ENCODE measurements at places on chromosomes 1 and 21.

DNA sequence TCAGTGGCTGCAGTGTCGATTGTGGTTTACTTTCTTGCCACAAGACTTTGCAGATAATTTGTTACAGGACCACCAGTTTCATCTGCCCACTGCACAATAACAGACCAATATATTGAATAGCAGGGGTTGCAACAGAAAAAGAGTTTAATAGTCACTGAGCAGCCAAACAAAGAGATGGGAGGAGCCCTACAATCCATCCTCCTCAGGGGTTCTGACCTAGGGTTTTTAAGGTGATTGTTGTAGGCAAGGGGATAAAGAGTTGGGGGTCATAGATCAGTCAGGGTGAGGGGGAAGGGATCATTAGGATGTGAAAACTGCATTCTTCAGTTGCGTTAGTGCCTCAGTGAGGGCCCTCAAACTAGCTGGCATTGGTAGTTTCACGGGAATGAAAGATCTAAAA lies 110.7 kb upstream of the OLFM3 start:
- H3K27ac ChIP-seq, result no peak overlapping the region
- H3K27me3 ChIP-seq, result no peaks in the 10 kb centered on the region
- H3K36me3 ChIP-seq, result no peaks in the 10 kb centered on the region
- no peak for DNase-seq

DNA sequence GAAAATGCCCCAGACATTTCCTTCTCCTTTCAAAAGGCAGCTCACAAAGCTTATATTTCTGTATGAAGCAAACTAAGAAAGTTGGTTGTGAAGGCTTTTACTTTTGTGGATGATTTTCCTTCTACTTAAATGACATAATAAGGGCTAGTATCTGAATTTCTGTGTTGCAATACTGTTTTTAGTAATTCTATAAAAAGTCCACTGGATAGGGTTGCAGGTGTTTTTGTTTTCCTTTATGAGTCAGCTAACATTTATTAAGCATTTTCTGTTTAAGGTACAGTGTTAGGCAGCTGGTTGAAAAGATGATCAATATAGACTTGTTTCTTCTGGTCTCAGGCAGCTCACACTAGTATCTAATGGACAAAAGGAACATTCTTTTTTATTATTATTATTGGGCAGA lies 722.2 kb downstream of the RWDD3 start:
- H3K4me1 ChIP-seq, result no peaks in the 10 kb centered on the region
- no peak overlapping the region for H3K4me3 ChIP-seq
- no peaks in the 10 kb centered on the region for H3K27me3 ChIP-seq
- H3K36me3 ChIP-seq, result no peaks in the 10 kb centered on the region
- no peak for DNase-seq

DNA sequence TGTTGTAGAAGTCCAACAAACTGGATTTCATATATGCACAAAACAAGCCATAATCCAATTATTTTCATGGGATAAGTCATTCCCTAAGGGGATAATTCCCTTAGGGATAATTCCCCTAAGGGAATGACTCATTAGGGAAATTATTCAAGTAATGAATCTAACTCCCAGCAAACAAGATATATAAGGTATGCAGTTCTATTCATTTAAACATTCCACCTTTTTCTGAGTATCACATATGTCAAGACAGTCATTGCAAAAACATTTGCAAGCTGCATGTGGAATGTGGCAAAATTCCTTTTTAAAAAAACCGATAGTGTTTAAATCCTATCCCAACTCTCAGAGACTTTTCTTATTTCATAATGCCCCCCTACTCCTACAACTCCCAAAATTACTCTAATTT lies 131.2 kb downstream of the AKT3 start:
- no peaks in the 10 kb centered on the region for H3K27me3 ChIP-seq
- no peak overlapping the region for H3K4me3 ChIP-seq
- no peak overlapping the region for H3K27ac ChIP-seq
- H3K4me1 ChIP-seq, result peaks cover 31% of the 10 kb centered on the region
- DNase-seq, result no peak

GRCh38 chr21:36237441-36237840 lies 80.8 kb downstream of the DOP1B start:
- no peak overlapping the region for H3K27ac ChIP-seq
- no peaks in the 10 kb centered on the region for H3K36me3 ChIP-seq
- H3K27me3 ChIP-seq, result no peaks in the 10 kb centered on the region
- DNase-seq, result no peak
- H3K4me1 ChIP-seq, result peaks cover 16% of the 10 kb centered on the region
- no peak overlapping the region for H3K4me3 ChIP-seq

DNA sequence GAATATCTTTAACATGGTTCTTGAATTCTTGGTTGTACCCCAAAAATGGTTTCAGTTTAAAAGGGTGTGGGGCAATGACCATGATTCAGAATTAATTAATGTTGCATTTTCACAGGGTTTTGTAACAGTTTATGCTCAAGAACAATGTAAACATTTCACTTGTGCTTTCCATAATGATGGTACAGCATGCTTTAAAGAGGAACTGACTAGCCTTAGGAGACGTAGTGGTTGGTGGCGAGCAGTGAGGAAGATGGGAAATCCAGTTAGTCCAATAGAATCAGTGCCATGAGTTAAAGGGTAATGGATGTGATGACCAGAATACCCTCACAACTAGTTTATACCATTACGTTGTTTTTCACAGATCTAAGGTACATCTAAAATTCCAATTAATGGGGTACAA lies 138.0 kb downstream of the HS2ST1 start:
- no peak overlapping the region for H3K27ac ChIP-seq
- DNase-seq, result no peak
- no peaks in the 10 kb centered on the region for H3K27me3 ChIP-seq
- H3K4me3 ChIP-seq, result no peak overlapping the region
- peaks cover 7% of the 10 kb centered on the region for H3K4me1 ChIP-seq

GRCh38 chr1:97451046-97451826 lies 469.6 kb downstream of the DPYD start:
- H3K27ac ChIP-seq, result no peak overlapping the region
- no peak for DNase-seq

DNA sequence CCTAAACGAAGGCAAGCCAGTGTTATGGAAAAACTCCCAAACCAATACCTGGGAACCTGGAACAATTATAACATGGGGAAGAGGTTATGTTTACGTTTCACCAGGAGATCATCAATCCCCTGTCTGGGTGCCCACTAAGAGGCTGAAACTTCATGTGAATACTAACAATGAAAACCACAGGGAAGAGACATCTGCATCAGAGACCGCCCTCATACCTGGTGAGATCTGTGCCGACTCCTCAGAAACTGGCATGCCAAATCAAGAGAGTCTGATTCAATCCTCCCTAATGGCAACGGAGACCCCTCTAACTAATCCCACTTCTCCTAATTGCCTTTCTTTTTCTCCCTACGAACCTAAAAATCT lies 163.2 kb downstream of the IER5 start:
- DNase-seq, result no peak
- H3K4me3 ChIP-seq, result no peak overlapping the region
- H3K36me3 ChIP-seq, result no peaks in the 10 kb centered on the region
- H3K27ac ChIP-seq, result no peak overlapping the region
- H3K27me3 ChIP-seq, result peaks cover 8% of the 10 kb centered on the region
- H3K4me1 ChIP-seq, result no peaks in the 10 kb centered on the region

DNA sequence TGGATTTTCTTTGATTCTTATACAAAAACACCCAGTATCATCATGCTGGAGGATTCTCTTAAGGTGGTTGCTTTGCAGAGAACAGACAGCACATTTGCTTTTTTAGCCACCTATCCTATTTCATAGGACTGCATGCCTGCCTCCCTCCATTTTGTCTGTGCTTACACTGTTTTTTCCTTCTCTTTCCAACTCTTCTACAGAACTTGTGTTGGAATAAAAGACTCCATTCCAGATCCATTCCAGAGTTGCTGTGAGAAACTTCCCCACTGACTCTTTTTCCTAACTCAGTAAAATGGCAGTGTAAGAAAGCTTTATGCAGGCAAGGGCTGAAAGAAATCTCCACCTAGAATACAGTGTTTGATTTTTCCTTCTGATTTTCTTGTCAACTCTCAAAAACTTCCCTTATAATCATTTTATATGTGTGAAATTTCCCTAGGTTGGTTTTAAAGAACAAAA lies 5.2 kb upstream of the ARID1A start:
- no peaks in the 10 kb centered on the region for H3K36me3 ChIP-seq
- no peak overlapping the region for H3K4me3 ChIP-seq
- H3K4me1 ChIP-seq, result peaks cover 21% of the 10 kb centered on the region
- no peak for DNase-seq
- H3K27ac ChIP-seq, result no peak overlapping the region

DNA sequence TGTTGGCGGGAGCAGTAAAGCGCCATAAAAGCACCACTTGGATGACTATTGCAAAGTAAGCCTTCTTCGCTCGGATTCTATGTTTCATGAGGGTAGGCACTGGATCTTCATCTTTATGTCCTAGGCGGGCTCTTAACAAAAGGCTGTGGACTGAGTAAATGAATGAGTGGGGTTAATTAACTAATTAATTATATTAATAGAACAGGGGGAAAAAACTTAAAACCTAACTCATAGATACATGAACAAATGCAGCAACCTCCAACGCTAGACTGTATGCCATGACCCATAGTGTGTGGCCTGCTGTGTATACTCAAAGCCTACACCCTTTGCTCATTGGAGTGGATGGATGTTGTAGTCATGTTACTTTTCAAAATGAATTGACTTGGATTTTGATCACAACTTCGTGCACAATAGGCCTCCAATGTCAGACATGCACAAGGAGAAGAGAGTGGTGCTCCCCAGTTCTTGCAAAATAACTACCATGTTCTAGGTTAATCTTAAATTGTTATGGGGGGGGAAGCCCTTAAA lies 417 bp upstream of the GFI1 start:
- H3K4me1 ChIP-seq, result peaks cover 21% of the 10 kb centered on the region
- no peak for DNase-seq
- peak overlapping the region; percentile 96 for H3K4me3 ChIP-seq

DNA sequence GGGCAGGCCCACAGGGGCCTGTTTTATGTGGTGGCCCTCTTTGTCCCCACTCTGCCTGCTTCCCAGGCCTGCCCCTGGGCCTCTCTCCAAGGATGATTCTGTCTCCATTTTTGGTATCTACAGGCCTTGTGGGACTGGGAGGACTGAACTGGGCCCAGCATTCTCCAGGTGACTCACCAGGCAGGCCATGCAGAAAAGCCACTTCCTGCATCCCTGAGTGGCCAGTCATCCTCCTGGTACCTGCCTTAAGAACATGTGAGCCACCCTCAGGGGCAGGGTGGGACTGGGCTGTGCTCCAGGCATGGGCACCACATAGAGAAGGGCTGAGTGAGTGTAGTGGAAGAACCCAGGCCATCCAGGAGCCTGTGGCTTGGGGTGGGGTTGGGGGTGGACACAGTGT lies 20.0 kb upstream of the BCAR3 start:
- H3K27me3 ChIP-seq, result no peaks in the 10 kb centered on the region
- no peaks in the 10 kb centered on the region for H3K4me1 ChIP-seq
- H3K27ac ChIP-seq, result no peak overlapping the region
- H3K4me3 ChIP-seq, result no peak overlapping the region
- H3K36me3 ChIP-seq, result no peaks in the 10 kb centered on the region

GRCh38 chr1:1380860-1381259 lies 5.9 kb upstream of the AURKAIP1 start:
- DNase-seq, result no peak
- H3K4me3 ChIP-seq, result no peak overlapping the region
- no peaks in the 10 kb centered on the region for H3K27me3 ChIP-seq
- H3K36me3 ChIP-seq, result no peaks in the 10 kb centered on the region
- H3K4me1 ChIP-seq, result peaks cover 2% of the 10 kb centered on the region
- no peak overlapping the region for H3K27ac ChIP-seq

- H3K4me1 ChIP-seq, result no peaks in the 10 kb centered on the region
- no peak for DNase-seq
- no peak overlapping the region for H3K4me3 ChIP-seq
- H3K36me3 ChIP-seq, result peaks cover 2% of the 10 kb centered on the region
- no peak overlapping the region for H3K27ac ChIP-seq
Observed at GRCh38 chr21:28892199-28893111, 100.2 kb downstream of the LTN1 start.

GRCh38 chr1:228064296-228064695 lies 18.2 kb upstream of the ARF1 start:
- DNase-seq, result no peak
- peaks cover 34% of the 10 kb centered on the region for H3K27me3 ChIP-seq
- H3K4me3 ChIP-seq, result no peak overlapping the region
- H3K4me1 ChIP-seq, result peaks cover 6% of the 10 kb centered on the region
- peaks cover 5% of the 10 kb centered on the region for H3K36me3 ChIP-seq

GRCh38 chr1:99702221-99702620 lies 56.3 kb downstream of the PALMD start:
- peaks cover 38% of the 10 kb centered on the region for H3K27me3 ChIP-seq
- H3K36me3 ChIP-seq, result no peaks in the 10 kb centered on the region
- no peak overlapping the region for H3K4me3 ChIP-seq
- no peak overlapping the region for H3K27ac ChIP-seq
- DNase-seq, result no peak

DNA sequence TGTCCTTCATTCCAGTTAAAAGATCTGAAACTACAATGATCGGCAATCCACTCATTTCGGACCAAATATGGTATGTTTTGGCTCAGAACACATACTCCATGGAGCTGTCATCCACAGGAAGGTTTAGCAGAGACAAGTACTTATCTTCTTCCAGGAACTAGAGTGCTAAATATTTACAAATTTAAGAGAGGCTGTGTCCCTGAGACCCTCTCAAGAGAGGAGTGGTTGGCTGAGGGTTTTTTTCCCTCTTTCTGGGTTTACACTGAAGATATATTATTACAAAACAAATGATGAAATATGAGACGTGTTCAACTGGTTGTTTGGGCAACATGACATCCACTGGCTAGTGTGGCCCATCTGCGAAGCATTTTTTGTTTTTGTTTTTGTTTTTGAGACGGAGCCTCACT lies 25.9 kb upstream of the NID1 start:
- H3K4me1 ChIP-seq, result no peaks in the 10 kb centered on the region
- no peak overlapping the region for H3K4me3 ChIP-seq
- peaks cover 38% of the 10 kb centered on the region for H3K27me3 ChIP-seq
- no peak for DNase-seq

GRCh38 chr21:42237161-42237560 lies 18.2 kb downstream of the ABCG1 start:
- peak overlapping the region; percentile 99 for H3K27ac ChIP-seq
- H3K36me3 ChIP-seq, result no peaks in the 10 kb centered on the region
- DNase-seq, result no peak
- peak overlapping the region; percentile 84 for H3K4me3 ChIP-seq
- H3K27me3 ChIP-seq, result no peaks in the 10 kb centered on the region

- no peaks in the 10 kb centered on the region for H3K36me3 ChIP-seq
- peaks cover 12% of the 10 kb centered on the region for H3K4me1 ChIP-seq
- no peak overlapping the region for H3K27ac ChIP-seq
Observed at GRCh38 chr1:154714638-154715037, 106.7 kb upstream of the ADAR start.

- H3K27me3 ChIP-seq, result peaks cover 43% of the 10 kb centered on the region
- no peak overlapping the region for H3K27ac ChIP-seq
- DNase-seq, result no peak
- no peaks in the 10 kb centered on the region for H3K36me3 ChIP-seq
Observed at GRCh38 chr1:154809436-154810413, 60.4 kb downstream of the KCNN3 start.

- H3K36me3 ChIP-seq, result no peaks in the 10 kb centered on the region
- no peak for DNase-seq
- no peaks in the 10 kb centered on the region for H3K27me3 ChIP-seq
- H3K4me3 ChIP-seq, result peak overlapping the region; percentile 25
- H3K4me1 ChIP-seq, result peaks cover 6% of the 10 kb centered on the region
Observed at GRCh38 chr1:230281556-230281955, 144.6 kb downstream of the PGBD5 start.

GRCh38 chr1:247468481-247469140 lies 10.7 kb upstream of the OR2B11 start:
- H3K4me3 ChIP-seq, result no peak overlapping the region
- H3K36me3 ChIP-seq, result no peaks in the 10 kb centered on the region
- no peak overlapping the region for H3K27ac ChIP-seq
- H3K27me3 ChIP-seq, result peaks cover 33% of the 10 kb centered on the region
- peaks cover 3% of the 10 kb centered on the region for H3K4me1 ChIP-seq
